ENCODE measurements at places on chromosomes 4 and X.

DNA sequence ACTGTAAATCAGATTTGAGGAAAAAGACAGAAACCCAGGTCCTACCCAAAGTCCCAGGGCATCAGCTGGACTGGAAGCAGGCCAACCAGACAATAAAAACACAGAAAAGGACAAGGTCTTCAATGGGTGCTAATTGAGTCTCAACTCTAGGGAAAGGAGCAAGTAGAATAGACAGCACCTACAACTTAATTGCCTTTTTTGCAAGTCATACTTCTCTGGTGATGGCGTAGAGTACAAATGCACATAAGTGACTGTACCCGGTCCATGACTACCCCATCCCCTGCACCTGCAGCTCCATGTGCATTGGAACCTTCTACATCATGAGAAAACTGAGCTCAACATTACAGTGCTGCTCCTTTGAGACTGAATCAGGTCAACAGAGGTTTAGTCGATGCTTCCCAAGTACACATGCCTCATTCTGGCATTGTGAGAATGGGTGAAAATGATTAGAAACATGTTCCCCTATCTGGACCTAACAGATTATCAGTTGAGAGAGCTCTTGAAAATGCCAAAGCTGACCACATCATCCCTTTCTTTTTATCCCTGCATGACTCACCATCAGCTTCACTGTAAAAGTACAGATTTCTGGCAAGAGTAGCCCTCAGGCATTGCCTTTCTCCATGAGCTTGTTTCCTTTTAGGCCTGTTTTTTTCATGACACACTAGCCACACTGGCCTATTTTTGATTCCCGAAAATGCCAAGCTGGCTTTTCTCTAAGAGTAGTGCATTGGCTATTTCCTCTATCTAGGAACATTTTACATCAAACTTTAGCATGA lies 298.3 kb downstream of the HS3ST1 start:
- no peak for DNase-seq

- no peak for DNase-seq
Observed at GRCh38 chr4:182894681-182895275, 22.4 kb downstream of the DCTD start.

DNA sequence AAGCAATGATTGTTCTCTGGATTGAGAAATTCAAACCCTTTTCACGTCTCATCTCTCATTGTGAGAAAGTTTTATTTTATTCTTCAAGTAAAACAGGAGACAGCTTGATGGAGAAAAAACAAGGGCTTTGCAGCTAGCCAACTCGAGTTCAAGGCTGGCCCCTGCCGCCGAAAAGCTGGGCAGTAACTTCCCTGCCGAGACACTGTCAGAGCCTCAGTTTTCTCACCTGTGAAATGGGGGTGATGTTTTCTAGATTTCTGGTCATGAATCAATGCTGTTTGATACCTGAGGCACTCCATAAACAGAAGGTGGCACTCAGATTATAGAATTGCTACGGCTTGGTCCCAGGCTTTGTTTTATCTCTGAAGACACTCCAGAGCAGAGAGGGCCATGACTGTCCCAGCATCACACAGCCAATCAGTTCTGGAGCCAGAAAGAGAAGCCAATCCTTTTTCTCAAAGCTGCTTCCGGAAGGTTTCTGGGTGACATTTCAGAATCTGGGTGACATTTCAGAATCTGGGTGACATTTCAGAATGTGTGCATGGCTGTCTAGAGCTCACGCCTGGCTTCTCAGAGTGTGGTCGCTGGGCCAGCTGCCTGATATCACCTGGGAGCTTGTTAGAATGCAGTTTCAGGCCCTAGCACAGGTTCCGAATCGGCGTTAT lies 33.2 kb downstream of the HMX1 start:
- no peak for DNase-seq

- no peak for DNase-seq
Observed at GRCh38 chrX:77597511-77597910, 150.3 kb downstream of the FGF16 start.

GRCh38 chrX:56765811-56766553 lies 36.9 kb downstream of the NBDY start:
- DNase-seq: no peak

DNA sequence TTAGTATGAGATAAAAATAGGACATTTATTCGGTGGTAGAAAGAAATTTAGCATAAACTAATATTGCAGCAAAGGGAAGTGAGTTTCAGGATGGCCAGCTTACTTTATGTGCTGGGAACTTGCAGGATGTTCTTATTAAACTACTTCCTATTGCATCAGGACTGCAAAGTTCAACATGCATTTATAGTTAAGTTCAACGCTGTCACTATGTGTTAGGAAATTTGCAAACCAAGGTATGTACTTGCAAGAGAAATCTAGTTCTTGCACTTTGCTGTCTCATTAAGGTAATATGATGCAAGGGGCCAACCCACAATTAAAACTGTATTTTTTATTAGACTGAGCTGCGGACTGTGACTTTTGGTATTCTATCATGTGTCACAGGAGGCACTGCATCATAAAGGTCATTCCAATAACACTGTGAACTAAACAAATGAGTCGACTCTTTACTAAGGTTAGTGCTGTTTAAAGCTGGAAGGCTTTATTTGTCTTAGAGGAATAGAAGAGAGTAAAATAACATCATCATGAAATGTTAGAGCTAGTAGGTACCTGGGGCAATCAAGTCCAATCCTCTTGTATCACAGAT lies 1525.7 kb upstream of the TENM3 start:
- DNase-seq: no peak

DNA sequence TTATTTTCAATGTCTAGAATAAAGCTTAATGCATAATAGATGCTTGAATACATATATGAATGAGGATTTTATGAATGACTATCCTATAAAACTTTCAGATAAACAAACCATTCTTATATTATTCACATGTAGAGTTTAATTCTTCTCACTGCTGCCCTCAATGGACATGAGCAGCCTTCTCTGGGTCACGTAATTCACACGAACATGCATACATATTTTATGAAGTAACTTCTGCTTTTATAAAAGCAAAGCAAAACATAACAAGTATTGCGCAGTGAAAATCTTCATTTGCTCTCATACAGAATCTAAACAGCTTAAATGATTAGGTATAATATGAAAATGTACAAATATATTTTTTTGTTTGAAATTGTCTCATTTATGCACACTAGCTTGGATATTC lies 116.7 kb downstream of the TMA16 start:
- DNase-seq: no peak

- no peak for DNase-seq
Observed at GRCh38 chr4:4869731-4870571, 10.5 kb downstream of the MSX1 start.

- peak; percentile 91 for DNase-seq
Observed at GRCh38 chr4:176319704-176320339, at the start of gene SPCS3. TSS of gene SPCS3 (plus strand) at chr4:176319966. CDS start at chr4:176320077, 111 bp downstream.

DNA sequence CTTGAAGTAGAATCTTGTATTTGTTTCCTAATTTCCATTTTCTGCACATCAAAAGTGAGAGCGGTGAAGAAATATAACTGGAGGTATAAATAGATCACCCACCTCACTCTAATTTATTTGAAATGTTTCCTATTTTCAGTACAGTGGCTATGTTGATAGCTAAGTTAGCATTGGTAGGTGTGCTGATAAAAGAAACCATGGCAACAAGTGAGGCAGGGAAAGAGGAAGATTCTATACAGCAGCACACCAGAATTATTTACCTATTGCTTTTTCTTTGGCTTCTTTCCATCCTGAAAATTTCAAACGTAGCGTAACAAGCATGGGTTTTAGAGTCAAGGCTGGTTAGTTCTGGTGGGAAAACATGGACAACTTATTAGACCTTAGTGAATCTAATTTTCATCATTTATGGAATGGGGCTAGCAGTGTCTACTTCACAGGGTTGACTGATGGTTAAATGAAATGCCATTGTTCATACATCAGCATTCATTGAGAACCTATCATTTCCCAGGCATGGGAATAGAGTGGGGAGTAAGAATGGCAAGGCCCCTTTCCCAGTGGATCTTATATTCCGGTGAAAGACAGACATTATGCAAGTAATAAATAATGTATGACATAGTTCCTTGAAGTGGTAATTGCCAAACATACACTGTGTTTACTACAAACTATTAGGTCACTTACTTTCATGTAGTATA lies 30.6 kb upstream of the CTSO start:
- DNase-seq: no peak

DNA sequence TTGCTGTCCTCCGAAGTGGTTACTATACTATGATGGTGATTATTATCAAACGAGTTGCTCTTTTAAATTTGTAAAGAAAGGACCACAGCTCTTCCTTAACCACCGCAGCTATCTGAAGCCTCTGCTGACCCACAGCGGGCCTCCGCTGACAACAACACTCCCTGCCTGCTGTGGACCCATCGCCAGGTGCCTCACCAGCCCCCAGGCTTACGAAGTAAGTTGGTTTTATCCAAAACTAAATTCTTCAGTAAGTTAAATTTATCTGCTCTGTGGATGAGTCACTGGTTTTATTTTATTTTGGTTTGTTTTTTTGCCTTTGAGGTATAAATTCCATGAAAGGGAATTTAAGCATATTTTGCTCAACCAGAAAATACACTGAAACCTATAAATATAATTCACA lies 54.7 kb downstream of the SLC9A6 start:
- no peak for DNase-seq

- no peak for DNase-seq
Observed at GRCh38 chrX:15576019-15576418, 24.7 kb downstream of the ACE2 start.

- no peak for DNase-seq
Observed at GRCh38 chr4:111717921-111718320, 427.3 kb upstream of the FAM241A start.

GRCh38 chr4:78556665-78557064 lies 5.1 kb downstream of the ANXA3 start:
- DNase-seq: no peak

DNA sequence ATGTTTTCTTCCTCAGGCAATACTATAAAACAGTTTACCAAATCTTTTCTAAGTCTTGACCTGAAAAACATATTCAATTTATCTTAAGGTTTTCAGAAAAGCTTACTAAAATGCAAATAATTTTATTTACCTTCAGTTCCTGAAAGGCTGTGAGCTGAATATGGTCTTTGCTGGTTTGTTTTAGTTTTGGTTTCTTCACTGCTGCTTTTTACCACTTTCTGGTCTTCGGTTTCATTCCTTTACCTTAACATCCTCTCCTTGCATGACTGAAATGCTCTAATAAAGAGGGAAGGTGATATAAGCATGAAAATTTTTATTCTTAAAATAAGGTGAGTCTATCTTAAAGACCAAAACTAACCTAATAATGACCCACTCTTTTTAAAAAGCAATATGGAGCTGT lies 97.1 kb upstream of the NRK start:
- DNase-seq: no peak

DNA sequence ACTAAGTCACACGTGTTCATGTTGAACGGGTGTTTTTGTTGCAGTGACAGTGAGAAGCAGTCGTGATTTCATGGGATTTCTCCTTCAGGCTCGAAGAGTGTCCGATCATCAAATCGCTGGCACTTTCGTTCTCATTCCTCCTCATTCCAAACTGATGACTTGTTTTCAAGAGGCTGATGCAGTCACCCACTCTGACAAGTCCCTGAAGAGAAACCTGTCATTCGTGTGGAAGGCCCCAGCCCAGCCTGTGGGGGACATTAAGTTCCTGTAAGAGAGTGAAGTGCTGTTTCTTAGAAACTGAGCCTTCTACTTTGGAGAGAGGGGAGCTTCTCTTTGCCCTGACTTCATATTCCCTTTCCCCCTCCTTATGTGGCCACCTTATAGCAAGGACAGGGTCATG lies 8.0 kb downstream of the REELD1 start:
- no peak for DNase-seq

Data from HAP-1 (cell line).